ENCODE measurements at places on chromosomes 2 and 18.

- no peak for DNase-seq
Measured at GRCh38 chr2:75113231-75113869, 86.0 kb downstream of the TACR1 start.

DNA sequence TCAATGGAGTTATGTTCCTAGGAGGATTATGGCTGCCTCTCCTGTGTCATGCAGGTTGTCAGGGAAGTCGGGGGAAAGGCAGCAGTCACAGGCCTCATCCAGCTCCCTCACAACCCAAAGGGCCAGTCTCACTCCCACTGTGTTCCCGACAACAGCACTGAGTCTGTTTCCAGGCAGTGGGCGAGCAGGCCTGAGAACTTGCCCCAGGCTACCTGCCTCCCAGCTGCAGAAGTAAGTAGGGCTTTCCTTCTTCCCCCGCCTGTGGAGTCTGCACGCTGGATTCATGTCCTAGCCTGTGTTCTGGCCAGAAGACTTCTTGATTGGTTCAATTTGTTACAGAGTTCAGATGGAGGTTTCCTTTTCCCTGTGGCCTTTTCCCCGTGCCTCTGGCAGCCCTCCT lies 8.2 kb upstream of the ZNF638 start:
- no peak for DNase-seq

GRCh38 chr2:187422282-187422681 lies 25.8 kb downstream of the CALCRL start:
- DNase-seq = no peak

DNA sequence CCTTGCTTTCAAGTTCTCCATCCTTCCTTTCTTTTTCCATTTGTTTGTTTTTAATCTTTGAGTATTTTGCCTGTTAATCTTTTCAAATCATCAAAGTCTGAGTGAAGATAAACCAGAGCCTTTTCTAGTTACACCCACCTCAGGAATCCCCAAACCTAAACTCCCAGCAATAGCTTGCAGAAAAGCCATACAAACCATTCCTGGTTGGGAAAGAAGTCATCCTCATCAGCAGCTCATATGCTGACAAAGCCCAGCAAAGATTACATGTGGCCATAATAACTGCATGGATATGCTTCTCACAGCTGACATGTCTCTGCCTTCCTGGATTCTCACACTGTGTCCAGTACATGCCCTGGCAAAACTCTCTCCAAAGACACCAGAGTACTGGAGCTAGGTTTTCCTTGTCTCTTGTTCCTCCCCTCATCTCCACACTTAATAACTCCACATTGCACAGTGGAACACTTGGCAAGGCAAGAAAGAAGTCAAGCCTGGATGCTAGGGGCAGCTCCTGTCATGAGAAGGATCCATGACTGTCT lies 126.4 kb upstream of the TLK1 start:
- no peak for DNase-seq

- no peak for DNase-seq
Measured at GRCh38 chr18:72114801-72115594, 429.1 kb downstream of the CBLN2 start.

DNA sequence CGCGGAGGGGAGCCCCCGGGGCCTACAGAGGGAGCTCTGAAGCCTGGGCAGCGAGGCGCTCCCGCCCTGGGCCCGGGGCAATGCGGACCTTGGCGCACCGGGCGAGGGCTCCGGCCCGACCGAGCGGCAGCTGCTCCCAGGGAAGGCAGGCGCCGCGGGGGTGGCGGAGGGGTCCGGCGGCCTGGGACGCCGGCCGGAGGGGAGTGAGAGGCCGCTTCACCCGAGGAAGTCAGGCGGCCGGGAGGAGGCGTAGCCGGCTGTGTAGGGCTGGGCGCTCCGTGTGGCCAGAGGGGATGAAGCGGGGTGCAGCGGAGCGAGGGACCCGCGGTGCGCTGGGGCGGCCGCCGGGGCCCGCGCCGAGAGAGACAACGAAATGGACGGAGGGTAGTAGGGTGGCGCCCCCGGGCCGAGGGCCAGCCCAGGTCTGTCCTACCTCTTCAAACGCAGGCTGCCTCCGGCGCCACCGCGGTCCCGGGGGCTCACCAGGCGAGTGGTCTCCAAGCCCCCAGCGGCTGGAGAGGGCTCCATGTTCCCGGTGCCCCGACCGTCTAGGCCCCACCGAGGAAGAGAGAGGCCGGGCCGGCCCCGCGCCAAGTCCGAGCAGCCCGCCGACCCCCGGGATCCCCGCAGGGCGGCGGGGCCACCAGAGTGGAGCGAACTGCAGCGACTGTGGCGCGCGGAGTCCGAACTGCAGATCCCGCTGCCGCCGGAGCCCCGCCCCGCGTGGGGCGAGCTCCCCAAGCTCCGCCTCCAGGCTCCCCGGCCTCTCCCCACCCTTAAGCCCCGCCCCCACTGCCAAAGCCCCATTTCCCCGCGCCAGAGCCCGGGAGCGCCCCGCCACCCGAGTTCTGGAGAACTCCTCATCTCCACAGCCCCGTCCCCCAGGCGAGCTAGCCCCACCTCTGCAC lies at the start of gene SLC30A3:
SLC30A3 (minus strand) TSS at position 669 of the 908 bp plus-strand sequence; CDS start at position 528, 141 bp downstream.
- DNase-seq = no peak

- DNase-seq = no peak
Measured at GRCh38 chr2:239802185-239802649, 222.9 kb downstream of the NDUFA10 start.

DNA sequence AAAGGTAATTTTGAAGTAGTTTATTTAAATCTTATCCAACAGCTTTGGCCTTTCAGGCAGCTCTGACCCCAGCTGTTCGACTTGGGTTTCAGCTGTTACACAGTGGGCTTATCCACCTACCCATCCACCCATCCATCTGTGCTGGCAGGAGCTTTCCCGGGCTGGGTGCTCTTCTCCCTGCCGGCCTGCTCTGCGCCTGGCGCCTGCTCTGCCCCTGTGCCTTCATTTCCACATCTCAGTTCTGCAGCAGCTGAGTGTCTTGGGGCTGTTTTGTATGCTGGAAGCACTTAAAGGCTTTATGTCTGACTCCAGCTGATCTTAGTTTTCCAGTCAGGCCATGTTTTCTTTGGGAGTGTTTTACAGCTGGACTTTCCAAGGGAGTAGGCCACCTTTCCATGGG lies 24.2 kb downstream of the LDLRAD4 start:
- no peak for DNase-seq

DNA sequence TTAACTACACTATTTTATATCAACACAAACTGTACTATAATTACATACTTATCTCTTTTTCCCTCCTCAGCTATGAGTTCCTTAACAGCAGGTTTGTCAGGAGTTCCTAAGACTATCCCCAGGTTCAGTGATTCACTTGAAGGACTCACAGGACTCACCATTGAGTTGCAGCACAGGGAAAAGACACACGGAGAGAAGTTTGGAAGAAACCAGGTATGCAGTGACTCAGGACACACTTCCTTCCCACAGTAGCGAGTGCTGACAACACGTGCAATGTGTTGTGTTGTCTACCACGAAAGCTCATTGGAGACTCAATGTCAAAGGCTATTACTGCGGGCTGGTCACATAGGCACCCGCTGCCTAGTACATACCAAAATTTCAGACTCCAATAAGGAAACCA lies 32.0 kb downstream of the MGAT4A start:
- DNase-seq = no peak

GRCh38 chr2:106562268-106563186 lies 75.4 kb downstream of the CD8B2 start:
- DNase-seq = no peak

DNA sequence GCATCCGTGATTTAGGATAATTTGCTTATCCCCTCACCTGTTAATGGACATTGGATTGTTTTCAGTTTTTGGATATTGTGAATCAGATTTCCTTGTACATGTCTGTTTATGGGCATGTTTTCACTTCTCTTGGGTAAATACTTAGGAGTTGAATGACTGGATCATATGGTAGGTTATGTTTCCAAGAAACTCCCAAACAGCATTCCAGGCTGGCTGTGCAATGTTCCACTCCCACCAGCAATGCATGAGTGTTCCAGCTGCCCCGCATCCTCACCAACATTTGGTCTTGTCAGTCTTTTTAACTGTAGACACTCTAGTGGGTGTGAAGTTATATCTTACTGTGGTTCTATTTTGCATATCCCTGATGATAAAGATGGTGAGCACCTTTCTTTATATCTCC lies 8.9 kb upstream of the LRRFIP1 start:
- DNase-seq = no peak

DNA sequence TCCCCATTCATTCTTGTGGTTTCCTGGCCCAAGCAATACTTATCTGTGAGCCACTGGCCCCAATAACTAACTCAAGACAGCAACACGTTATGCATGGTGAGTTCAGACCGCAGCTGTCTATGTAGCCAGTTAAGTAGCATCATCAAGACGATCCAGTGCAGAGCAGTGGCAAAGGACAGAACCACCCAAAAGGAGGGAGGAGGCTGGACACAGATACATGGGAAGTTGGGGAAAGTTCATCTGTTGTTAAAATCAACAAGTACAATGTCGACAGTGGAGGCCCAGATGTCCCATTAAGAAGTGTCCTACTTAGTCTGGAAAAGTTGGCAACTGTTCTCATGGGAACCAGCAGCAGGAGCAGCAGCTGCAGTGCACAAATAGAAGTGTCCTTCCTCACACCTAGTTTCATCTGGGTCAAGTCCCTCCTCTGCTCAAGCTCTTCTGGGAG lies 106.9 kb upstream of the THOC1 start:
- DNase-seq = no peak

GRCh38 chr2:225980372-225980771 lies 580.9 kb downstream of the NYAP2 start:
- no peak for DNase-seq

- DNase-seq = no peak
Measured at GRCh38 chr2:105437708-105438103, 38.9 kb upstream of the FHL2 start.

DNA sequence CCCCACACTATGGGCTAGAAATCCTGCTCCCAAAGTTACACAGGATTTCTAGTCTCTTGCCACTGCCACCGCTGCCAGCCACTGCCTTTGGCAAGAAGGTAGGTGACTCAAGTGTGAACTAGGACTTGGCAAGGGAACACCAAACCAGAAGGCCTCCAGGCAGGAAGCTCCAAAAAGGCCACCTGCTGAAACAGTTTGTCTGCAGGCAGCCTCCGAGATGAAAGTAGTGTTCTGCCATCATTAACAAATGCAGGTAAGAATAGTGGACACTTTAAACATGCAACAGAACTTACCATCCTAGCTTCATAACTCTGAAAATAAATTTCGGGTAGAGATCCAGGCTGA lies 3.9 kb downstream of the ANKRD44 start:
- DNase-seq = no peak

DNA sequence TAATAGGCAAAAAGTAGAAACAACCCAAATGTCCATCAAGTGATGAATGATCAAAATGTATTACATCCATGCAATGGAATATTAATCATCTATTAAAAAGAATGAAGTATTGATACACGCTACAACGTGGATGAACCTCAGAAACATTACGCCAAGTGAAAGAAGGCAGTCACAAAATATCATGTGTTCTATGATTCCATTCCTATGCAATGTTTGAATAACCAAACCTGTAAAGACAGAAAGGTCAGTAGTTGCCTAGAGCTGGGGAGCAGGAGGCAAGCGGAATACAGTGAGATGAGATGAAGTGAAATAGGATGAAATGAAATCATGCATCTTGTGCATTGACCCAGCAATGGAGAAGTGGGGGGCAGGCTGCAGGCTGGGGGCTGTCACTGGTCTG lies 17.9 kb upstream of the COL6A3 start:
- DNase-seq = no peak

- DNase-seq = no peak
Measured at GRCh38 chr2:97354576-97354975, 235.1 kb downstream of the ANKRD36B start.

GRCh38 chr2:160007111-160007510 lies 55.3 kb downstream of the PLA2R1 start:
- no peak for DNase-seq

DNA sequence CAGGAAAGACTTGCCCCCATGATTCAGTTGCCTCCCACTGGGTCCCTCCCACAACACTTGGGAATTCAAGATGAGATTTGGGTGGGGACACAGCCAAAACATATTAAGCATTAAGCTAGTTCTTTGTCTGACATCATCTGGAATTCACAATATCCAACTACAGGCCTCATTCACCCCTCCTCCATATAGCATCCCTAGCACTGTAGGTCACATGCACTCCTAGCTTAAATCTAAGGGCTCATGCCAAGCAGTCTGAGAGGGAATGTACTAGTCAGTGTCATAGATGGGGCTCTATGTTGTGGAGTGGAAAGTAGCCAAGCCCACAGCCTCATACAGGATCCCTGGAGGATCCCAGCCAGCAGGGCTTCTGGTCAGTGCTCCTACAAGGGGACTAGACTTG lies 92.1 kb downstream of the IRS1 start:
- no peak for DNase-seq

DNA sequence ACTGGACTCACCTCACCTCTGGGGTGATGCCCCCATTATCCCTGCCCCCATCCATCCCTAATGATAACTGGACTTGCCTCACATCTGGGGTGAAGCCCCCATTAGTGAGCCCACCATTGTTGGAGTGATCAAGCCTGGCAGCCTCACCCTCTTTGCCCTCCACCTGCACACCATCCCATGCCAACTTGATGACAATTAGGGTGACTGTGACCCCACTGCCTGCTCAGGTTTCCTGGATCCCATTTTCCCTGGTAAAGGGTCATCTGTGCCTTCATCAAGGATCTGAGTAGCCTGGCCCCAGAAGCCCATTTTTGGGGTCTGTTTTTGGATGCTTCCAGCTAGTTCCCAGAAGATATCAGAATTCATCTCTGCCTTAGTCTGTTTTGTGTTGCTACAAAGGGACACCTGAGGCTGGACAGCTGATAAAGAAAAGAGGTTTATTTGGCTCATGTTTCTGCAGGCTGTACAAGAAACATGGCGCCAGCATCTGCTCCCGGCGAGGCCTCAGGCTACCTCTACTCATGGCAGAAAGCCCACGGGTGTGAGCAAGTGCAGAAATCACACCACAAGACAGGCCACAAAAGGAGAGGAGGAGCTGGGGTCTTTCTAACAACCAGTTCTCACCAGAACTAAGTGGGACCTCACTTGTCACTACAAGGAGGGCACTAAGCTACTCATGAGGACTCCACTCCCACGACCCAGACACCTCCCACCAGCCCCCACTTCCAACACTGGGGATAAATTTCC lies 196.4 kb upstream of the TWIST2 start:
- DNase-seq = no peak

- no peak for DNase-seq
Measured at GRCh38 chr2:10174173-10174572, 51.6 kb downstream of the RRM2 start.

GRCh38 chr18:8705238-8705960 lies at the start of gene MTCL1:
TSS of gene MTCL1 (plus strand) at chr18:8705556. CDS start at chr18:8705661, 105 bp downstream.
- DNase-seq = peak; percentile 49

DNA sequence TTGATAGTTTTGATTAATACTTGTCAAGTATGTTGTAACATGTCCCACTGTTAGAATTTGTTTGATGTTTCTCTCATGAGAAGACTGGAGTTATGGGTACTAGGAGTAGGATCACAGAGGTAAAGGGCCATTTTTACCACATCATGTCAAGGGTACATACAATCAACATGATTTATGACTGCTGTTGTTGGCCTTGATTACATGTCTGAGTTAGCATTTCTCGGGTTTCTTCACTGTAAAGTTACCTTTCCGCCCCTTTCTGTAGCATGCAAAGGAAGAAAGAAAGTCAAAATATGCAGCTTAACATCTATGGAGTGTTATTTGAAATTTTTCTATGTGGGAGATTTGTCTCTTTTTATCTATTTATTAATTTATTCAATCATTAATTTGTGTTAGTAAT lies 1456.4 kb downstream of the SUCLG1 start:
- DNase-seq = no peak

All from NCI-H1092 treated with DMSO at 0.1 percent for 48 hours (cell line).